ENCODE measurements at places on chromosomes 1 and 21.

- no peak for DNase-seq
Measured at GRCh38 chr1:59452559-59452958, 155.7 kb downstream of the FGGY start.

GRCh38 chr1:192578144-192578909, 2.8 kb downstream of the RGS1 start:
- DNase-seq: no peak

DNA sequence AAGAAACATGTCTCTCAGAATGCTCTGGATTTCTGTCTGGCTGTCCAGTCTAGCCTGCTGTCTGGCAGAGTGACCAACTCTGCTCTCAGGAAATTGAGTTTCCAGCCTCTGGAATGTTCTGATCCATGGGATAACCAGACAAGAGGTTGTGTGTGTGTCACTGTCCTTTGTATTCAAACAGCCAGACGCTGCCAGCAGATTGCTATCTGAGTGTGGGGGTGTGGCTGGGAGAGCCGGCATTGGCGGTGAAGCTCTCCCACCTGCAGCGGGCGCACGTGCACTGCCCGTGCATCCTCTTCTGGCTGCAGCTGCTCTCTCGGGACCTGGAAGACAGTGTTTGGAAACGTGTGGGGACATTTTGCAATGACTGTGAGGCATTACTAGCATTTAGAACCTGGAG, 26.1 kb downstream of the PKP1 start:
- peak; percentile 84 for DNase-seq

- no peak for DNase-seq
Measured at GRCh38 chr1:32742199-32742947, 39.8 kb upstream of the SYNC start.

All from mucosa of gallbladder (tissue), 1 donor.